Epithelial cell of esophagus (primary cell): ENCODE measurements at places on chromosomes 12 and 14.

GRCh38 chr14:99544991-99545390, 59.0 kb downstream of the CCDC85C start:
- no peak for DNase-seq

GRCh38 chr12:80195074-80195726, 95.9 kb downstream of the OTOGL start:
- DNase-seq: peak; percentile 71

GRCh38 chr12:91072931-91073330, 15.1 kb upstream of the KERA start:
- no peak for DNase-seq

- peak; percentile 57 for DNase-seq
These were observed 53.1 kb downstream of the PARP11 start for GRCh38 chr12:3820122-3820521.

- DNase-seq: no peak
These were observed 220.8 kb downstream of the ITPR2 start for GRCh38 chr12:26612203-26612602.

GRCh38 chr12:130216031-130216430, 53.8 kb downstream of the FZD10 start:
- no peak for DNase-seq

- DNase-seq: no peak
These were observed 177.1 kb upstream of the PARP11 start for GRCh38 chr12:4050340-4050739.

DNA sequence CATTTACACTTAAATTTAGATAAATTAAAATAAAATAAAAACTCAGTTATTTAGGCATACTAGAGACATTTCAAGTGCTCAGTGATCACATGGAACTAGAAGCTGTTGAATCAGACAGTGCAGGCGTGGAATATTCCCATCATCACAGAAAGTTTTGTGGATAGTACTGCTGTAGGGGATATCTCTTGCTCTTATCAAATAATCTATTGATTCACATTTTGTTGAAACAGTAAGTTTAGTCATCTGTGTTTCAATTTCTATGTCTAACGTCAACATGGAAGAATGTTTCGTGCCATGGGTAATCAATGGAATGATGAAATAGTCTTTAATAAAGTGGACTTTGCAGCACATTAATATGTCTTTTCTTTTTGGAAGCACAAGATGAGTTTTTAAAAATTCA, 108.6 kb downstream of the PAH start:
- DNase-seq: no peak
